ENCODE measurements at places on chromosomes 2 and 18. TPM values are rescaled to one million over a fixed set of nuclear protein-coding genes. Genes with fewer than 3 reads are reported as not detected.

Gene HSBP1L1
- 6.2 TPM for total RNA-seq

Gene COMMD1
- 27.5 TPM for total RNA-seq

Gene FARP2
- total RNA-seq: 14.3 TPM

Gene PPP1R1C
- not detected for total RNA-seq

Gene DARS1
- 57.6 TPM for total RNA-seq

Gene C2orf15
- 1.6 TPM for total RNA-seq

Gene ZNF804A
- 4.6 TPM for total RNA-seq

Gene DYNC2LI1
- 4.6 TPM for total RNA-seq

Gene DOCK10
- total RNA-seq: 30.2 TPM

Gene MCEE
- 8.6 TPM for total RNA-seq

Gene DOK6
- 1.3 TPM for total RNA-seq

Gene DCDC2C
- not detected for total RNA-seq

Gene TMEFF2
- not detected for total RNA-seq

Gene NRP2
- 1.9 TPM for total RNA-seq

Gene HTR2B
- total RNA-seq: not detected

Gene FEV
- not detected for total RNA-seq

Gene RNASEH1
- 10.8 TPM for total RNA-seq

Gene HNMT
- 1.1 TPM for total RNA-seq

Gene CAPN14
- total RNA-seq: 1.9 TPM

Gene OSGEPL1
- 4.6 TPM for total RNA-seq

Gene GCG
- not detected for total RNA-seq

Gene CPSF3
- total RNA-seq: 31.5 TPM

Gene ACOXL
- under 0.01 TPM for total RNA-seq

Gene REG3A
- total RNA-seq: not detected

Gene NETO1
- not detected for total RNA-seq

Gene TMEM37
- not detected for total RNA-seq

Gene RBM43
- total RNA-seq: 5.7 TPM

Gene CFAP221
- not detected for total RNA-seq

Gene PROM2
- total RNA-seq: 0.54 TPM

Gene CGREF1
- 9.2 TPM for total RNA-seq

Gene HOXD10
- not detected for total RNA-seq

Gene CASP10
- 54.1 TPM for total RNA-seq
